Uterus (tissue), 4 donors: ENCODE measurements at places on chromosomes 2 and 18. TPM values are rescaled to one million over a fixed set of nuclear protein-coding genes. Genes with fewer than 3 reads are reported as not detected.
A peak's percentile ranks its signal among the peaks of the same experiment; 100 is the strongest.

GRCh38 chr2:145935016-145935415 lies 1415.1 kb upstream of the ZEB2 start:
- H3K4me3 ChIP-seq = no peak overlapping the region
- H3K36me3 ChIP-seq = no peaks in the 10 kb centered on the region
- no peaks in the 10 kb centered on the region for H3K4me1 ChIP-seq
- H3K27me3 ChIP-seq = no peaks in the 10 kb centered on the region
- no peak for DNase-seq

- H3K4me3 ChIP-seq = no peak overlapping the region
- H3K27ac ChIP-seq = no peak overlapping the region
- DNase-seq = no peak
- H3K36me3 ChIP-seq = no peaks in the 10 kb centered on the region
- H3K4me1 ChIP-seq = no peaks in the 10 kb centered on the region
- H3K27me3 ChIP-seq = no peaks in the 10 kb centered on the region
Observed at GRCh38 chr18:38951633-38952032, 1386.0 kb upstream of the CELF4 start.

The KCNJ3 gene
- not detected for total RNA-seq

GRCh38 chr18:46518438-46518837 lies 138.6 kb downstream of the LOXHD1 start:
- no peak overlapping the region for H3K4me3 ChIP-seq
- no peaks in the 10 kb centered on the region for H3K36me3 ChIP-seq
- H3K27ac ChIP-seq = no peak overlapping the region
- no peaks in the 10 kb centered on the region for H3K4me1 ChIP-seq
- H3K27me3 ChIP-seq = no peaks in the 10 kb centered on the region

GRCh38 chr2:58541511-58541910 lies 300.4 kb upstream of the FANCL start:
- no peaks in the 10 kb centered on the region for H3K36me3 ChIP-seq
- no peak for DNase-seq
- no peak overlapping the region for H3K4me3 ChIP-seq
- H3K27ac ChIP-seq = no peak overlapping the region
- no peaks in the 10 kb centered on the region for H3K27me3 ChIP-seq
- H3K4me1 ChIP-seq = no peaks in the 10 kb centered on the region

DNA sequence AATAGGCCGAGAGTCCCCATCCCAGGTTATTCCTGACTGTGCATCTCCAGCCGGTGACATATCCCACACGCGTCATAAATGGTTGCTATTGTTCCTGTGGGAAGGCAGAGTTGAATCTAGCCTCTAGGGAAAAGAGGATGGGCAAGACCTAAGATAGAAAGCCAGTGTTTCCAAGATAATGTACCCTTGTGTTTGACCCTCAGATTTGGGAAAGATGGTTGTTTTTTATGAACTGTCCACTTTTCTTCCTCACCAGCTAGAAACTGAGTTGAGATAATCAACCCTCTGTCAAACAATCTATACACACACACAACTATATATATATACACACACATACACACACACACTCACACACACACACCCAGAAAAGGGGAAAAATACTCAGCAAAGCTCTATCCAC lies 131.0 kb downstream of the PRKCE start:
- H3K4me1 ChIP-seq = no peaks in the 10 kb centered on the region
- H3K27ac ChIP-seq = no peak overlapping the region
- DNase-seq = no peak
- H3K27me3 ChIP-seq = no peaks in the 10 kb centered on the region
- H3K4me3 ChIP-seq = no peak overlapping the region

GRCh38 chr2:31402388-31402787 lies 12.2 kb downstream of the XDH start:
- no peaks in the 10 kb centered on the region for H3K36me3 ChIP-seq
- H3K4me1 ChIP-seq = no peaks in the 10 kb centered on the region
- no peaks in the 10 kb centered on the region for H3K27me3 ChIP-seq
- no peak for DNase-seq

The BARD1 gene
- 63.3 TPM for total RNA-seq

- H3K4me3 ChIP-seq = no peak overlapping the region
- no peaks in the 10 kb centered on the region for H3K27me3 ChIP-seq
- no peaks in the 10 kb centered on the region for H3K36me3 ChIP-seq
- no peaks in the 10 kb centered on the region for H3K4me1 ChIP-seq
- no peak for DNase-seq
- no peak overlapping the region for H3K27ac ChIP-seq
Observed at GRCh38 chr2:190529486-190530247, 4.9 kb downstream of the NEMP2 start.

DNA sequence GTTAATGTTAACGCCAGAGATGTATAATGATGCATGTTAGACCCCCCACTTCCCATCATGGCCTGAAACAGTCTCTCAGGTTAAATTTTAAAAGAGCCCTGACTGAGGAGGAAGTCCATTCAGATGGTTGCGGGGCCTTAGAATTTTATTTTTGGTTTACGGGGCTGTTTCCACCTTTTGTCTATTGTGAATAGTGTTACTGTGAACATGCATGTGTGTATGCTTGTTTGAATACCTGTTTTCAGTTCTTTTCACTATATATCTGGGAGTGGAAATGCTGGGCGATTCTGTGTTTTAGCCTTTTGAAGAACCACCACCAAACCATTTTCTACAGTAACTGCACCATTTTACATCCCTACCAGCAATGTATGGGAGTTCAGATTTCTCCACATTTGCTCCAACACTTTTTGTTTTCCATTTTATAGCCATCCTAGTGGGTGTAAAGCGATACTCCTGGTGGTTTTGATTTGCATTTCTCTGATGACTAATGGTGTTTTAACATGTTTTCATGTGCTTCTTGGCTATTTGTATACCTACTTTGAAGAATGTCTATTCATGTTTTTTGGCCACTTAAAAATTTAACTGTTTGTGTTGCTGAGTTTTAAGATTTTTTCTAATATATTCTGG lies 133.0 kb downstream of the MYO3B start:
- no peak for DNase-seq
- H3K36me3 ChIP-seq = no peaks in the 10 kb centered on the region
- no peak overlapping the region for H3K4me3 ChIP-seq

The CIB4 gene
- total RNA-seq = not detected

GRCh38 chr2:232886176-232886575 lies 16.1 kb downstream of the SNORC start:
- no peak overlapping the region for H3K27ac ChIP-seq
- H3K4me1 ChIP-seq = no peaks in the 10 kb centered on the region
- H3K27me3 ChIP-seq = no peaks in the 10 kb centered on the region
- H3K4me3 ChIP-seq = no peak overlapping the region

DNA sequence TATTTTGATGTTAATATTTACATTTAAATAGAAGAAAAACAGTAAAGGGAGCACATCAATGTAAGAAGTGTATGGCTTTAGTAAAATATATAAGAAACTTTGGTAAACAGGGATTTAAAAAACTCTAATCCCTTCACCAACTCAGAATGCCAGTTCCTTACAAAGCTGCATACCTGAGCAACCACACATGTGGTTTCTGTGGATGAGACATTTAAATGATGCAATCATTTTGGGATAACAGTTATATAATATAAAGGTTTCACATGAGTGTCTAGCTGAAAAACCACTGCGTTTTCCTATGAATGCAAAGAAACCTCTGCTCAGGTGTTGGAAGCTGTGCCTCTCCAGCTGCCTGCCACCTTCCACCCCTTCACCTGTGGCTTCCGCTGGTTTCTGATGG lies 209.1 kb upstream of the REV1 start:
- no peak overlapping the region for H3K4me3 ChIP-seq
- no peak overlapping the region for H3K27ac ChIP-seq
- no peaks in the 10 kb centered on the region for H3K4me1 ChIP-seq
- no peaks in the 10 kb centered on the region for H3K27me3 ChIP-seq
- DNase-seq = no peak

DNA sequence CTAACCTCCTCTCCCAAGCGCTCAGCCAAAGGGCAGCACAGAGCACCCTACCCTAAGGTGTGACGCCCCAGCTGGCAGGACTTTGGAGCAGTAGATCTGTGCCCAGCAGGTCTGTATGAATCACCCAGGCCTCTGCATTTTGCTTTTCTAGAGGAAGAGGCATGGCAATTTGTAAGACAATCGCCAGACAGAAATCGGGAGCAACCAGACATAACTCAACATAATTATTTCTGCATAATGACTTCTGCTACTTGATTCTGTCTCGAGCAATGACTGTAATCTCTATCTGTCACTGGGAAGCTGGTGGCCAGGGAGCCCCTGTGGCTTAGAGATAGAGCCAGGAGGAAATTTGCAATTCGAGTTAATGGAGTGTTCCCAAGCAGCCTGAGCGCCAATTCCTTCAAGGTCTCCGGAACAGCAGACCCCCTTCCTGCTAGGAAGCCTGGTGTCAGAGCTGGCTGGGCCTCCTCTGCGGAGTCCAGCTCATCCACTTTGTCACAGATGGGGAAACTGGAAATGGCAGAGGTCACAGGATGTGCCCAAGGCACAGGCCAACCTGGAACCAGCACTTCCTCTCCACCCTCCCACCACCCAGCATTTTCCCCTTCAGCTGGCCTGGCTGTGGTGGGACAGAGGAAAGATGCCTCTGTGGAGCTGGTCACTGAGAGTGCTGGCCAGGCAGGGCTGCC lies 55.0 kb downstream of the ODC1 start:
- DNase-seq = no peak
- no peak overlapping the region for H3K4me3 ChIP-seq
- H3K36me3 ChIP-seq = no peaks in the 10 kb centered on the region
- H3K27me3 ChIP-seq = no peaks in the 10 kb centered on the region

- no peaks in the 10 kb centered on the region for H3K36me3 ChIP-seq
- H3K27me3 ChIP-seq = no peaks in the 10 kb centered on the region
- no peak for DNase-seq
- H3K27ac ChIP-seq = no peak overlapping the region
Observed at GRCh38 chr18:9513971-9514512, 38.7 kb downstream of the RALBP1 start.

The LAMA3 gene
- total RNA-seq = 55.3 TPM

DNA sequence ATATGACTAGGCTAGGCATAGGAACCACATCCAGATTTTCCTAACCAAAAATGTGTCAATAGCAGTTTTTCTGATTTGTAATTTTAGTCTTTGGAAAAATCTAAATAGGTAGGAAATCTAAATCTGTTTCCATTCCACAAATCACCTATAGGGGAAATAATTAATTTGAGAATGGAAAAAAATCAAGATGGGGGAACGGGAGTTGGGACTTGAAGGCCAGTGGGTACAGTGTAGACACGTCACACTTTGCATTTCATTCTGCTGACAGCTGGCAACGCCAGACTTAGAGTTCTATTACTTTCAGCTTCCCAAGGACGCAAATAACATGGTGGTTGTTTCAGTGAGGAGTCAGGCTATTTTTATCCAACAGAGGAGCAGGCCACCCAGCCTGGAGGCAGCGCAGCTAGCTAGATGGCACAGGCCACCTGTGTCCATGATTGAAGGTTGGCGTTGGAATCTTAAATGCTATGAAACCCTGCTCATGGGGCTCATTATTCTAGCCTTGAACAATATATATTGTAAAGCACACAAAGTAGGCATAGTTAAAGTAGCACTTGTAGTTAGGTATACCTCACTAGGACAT lies 23.4 kb downstream of the HNRNPA3 start:
- H3K27ac ChIP-seq = no peak overlapping the region
- no peaks in the 10 kb centered on the region for H3K27me3 ChIP-seq
- no peaks in the 10 kb centered on the region for H3K4me1 ChIP-seq

The ARID5A gene
- 52.4 TPM for total RNA-seq

DNA sequence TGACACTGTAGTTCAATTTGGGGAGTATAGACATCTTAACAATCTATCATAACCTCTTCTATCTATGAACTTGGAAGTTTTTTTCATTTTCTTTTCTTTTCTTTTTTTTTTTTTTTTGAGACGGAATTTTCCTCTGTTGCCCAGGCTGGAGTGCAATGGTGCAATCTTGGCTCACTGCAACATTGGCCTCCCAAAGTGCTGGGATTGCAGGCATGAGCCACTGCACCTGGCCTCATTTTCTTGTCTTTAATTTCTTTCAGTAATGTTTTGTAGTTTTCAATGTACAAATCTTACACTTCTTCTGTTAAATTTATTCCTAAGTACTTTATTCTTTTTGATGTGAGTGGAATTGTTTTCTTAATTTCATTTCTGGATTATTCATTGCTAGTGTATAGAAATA lies 14.6 kb downstream of the ASAP2 start:
- H3K27me3 ChIP-seq = no peaks in the 10 kb centered on the region
- peak; percentile 59 for DNase-seq
- H3K27ac ChIP-seq = peak overlapping the region; percentile 60

DNA sequence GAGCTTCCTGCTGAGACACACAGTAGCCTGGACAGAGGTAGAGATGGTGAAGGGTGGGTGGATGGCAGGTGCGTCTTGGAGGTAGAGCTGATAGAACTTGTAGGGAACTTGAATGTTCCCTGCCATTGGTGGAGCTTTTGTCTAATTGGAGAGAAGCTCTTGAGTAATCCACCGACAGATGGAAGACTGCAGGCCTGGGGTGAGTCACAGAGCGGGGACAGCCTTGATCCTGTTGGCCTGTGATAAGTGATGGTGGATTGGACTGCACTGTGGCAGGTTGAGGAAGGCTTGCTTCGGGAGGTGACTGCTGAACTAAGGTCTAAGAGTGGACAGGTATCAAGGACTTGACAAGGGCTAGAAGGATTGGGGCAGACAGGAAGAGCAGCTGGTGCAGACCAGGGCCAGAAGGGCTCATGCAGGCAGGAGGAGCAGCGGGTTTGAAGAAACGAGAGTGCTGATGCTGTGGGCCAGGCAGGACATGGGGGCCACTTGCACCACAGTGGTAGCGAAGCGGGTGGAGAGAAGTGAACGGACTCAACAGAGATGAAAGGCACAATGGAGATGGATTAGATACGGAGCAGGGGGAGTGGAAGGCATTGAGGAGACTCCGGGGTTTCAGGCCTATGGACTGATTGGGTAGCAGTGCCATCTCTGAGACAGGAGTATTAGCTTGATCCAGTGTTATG lies 16.3 kb downstream of the CABLES1 start:
- no peaks in the 10 kb centered on the region for H3K36me3 ChIP-seq
- no peak overlapping the region for H3K27ac ChIP-seq
- no peaks in the 10 kb centered on the region for H3K4me1 ChIP-seq
- H3K27me3 ChIP-seq = no peaks in the 10 kb centered on the region
- H3K4me3 ChIP-seq = no peak overlapping the region
- no peak for DNase-seq

The ABCB6 gene
- total RNA-seq = 37.6 TPM

GRCh38 chr18:46340716-46341115 lies 236.5 kb downstream of the HAUS1 start:
- no peak for DNase-seq
- H3K27me3 ChIP-seq = no peaks in the 10 kb centered on the region
- H3K4me3 ChIP-seq = no peak overlapping the region
- no peaks in the 10 kb centered on the region for H3K36me3 ChIP-seq
- no peaks in the 10 kb centered on the region for H3K4me1 ChIP-seq
- H3K27ac ChIP-seq = no peak overlapping the region

The GAD1 gene
- 0.83 TPM for total RNA-seq

DNA sequence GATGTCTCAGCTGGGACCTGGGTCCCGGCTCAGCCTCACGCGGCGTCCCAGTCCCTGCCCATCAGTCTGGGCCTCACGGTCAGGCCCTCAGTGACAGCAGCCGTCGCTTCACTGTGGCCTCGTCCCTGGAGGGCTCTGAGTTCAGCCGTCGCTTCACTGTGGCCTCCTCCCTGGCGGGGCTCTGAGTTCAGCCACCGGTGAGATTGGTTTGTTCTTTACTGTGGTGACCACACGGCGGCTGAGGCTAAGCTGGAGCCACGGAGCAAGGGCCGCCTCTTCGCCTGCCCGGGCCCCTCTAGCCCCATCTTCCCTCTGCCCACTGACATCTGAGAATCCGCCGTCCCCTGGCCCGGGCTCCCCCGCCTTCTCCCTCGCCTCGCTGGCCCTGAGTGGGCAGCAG lies 51.2 kb downstream of the NFATC1 start:
- H3K4me1 ChIP-seq = no peaks in the 10 kb centered on the region
- no peak overlapping the region for H3K27ac ChIP-seq
- DNase-seq = no peak
- H3K27me3 ChIP-seq = no peaks in the 10 kb centered on the region
- H3K36me3 ChIP-seq = no peaks in the 10 kb centered on the region
- H3K4me3 ChIP-seq = no peak overlapping the region
